ENCODE measurements at places on chromosomes 3 and 15.
A peak's percentile ranks its signal among the peaks of the same experiment; 100 is the strongest.

- DNase-seq: no peak
These were observed 26.7 kb downstream of the PLD1 start for GRCh38 chr3:171783626-171784025.

DNA sequence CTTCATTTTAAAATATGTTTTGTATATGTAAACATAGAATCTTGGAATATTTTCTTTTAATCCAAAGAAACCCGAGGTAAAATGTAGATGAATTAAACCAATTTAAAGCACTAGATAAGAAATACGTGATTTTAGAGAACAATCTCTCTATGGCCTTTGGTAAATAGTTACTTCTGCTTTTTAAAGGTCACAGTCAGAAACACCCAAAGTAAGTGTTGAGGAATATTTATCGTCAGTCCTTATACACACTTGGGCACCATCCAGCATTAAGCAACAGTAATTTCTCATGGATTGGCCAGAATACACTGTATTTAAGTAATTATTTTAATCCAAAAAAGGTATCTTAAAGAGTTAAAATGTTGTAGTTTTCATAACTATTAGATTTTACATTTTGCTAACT, 713.2 kb downstream of the NLGN1 start:
- no peak for DNase-seq

- no peak for DNase-seq
These were observed 6.5 kb downstream of the EPHB3 start for GRCh38 chr3:184567946-184568559.

DNA sequence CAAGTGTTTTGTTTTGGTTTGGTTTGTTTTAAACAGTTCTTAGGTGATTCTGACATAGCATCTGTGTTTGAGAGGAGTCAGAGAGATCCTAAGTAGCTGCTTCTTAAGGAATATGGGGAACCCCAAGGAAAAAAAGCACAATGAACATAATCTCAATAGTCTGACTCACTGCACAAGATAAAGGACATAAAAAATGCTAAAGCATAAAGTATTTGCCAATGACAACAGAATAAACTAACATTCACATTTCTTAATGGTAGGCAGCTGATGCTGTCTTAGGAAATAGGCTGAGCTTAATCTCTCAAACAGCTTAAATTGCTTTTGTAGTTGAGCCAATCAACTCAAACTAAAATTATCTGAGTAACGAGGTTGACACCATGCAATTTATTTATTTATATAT, 2.9 kb downstream of the NCEH1 start:
- no peak for DNase-seq

DNA sequence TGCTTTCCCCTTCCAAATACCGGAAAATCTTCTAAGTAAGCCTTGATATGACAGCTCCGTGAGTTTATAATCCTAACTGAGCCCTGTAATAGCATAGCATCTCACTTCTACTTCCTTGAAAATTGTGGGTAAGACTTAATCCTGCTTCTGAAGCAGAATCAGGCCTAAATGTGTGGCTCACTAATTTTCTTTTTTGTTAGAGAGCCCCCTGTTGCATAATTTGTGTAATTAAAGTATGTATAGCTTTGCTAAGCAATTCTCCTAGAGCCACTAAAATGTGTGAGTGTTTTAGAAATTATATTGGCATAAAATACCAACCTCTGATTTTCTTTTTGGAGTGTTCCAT, 304.4 kb downstream of the FGF12 start:
- DNase-seq: no peak

- no peak for DNase-seq
These were observed 53.4 kb downstream of the RPL39L start for GRCh38 chr3:187085933-187086332.

- DNase-seq: no peak
These were observed 54.8 kb downstream of the ZNF609 start for GRCh38 chr15:64515196-64515595.

DNA sequence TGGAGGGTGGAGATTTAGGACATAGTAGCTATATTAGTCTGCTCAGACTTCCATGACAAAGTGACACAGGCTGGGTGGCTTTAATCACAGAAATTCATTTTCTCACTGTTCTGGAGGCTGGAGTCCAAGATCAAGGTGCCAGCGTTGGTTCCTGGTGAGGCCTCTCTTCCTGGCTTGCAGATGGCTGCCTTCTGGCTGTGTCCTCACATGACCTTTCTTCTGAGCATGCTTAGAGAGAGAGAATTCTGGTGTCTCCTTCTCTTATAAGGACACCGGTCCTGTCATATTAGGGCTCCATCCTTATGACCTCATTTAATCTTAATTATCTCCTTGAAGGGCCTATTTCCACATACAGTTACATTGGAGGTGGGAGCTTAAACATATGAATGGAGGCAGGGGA, 14.9 kb upstream of the SHC4 start:
- DNase-seq: no peak

- no peak for DNase-seq
These were observed 20.5 kb downstream of the BOC start for GRCh38 chr3:113231827-113232253.

GRCh38 chr15:58487041-58487723, 55.4 kb downstream of the LIPC start:
- no peak for DNase-seq

DNA sequence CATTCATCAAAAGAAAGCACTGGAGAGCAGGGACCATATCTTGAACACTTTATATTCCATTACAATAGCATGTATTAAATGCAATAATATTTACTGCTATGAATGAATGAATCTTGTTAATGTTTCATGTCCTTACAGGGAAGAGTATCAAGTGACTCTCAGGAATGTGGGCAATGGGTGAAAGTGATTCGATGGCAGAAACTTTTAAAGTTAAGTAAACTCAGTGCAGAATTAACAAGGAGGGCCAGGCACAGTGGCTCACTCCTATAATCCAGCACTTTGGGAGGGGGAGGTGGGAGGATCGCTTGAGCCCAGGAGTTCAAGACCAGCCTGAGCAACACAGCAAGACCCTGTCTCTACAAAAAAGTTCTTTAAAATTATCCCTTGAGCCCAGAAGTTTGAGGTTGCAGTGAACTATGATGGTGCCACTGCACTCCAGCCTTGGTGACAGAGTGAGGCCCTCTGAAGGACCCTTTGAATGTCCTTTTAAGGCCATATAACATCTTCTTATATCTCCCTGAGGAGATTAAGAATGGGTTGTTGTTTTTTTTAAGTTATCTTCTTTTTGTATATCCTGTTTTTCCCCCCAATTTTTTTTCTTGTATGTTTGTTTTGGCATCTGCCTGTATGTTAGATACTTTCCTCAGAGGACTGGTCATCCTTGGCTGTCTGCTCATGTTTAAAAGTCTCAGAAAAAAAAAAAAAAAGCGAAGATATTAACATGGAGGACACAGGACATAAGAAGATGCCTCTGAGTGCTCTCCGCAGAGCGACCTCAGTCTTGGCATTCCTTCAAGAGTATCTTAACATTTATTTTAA, 9.6 kb upstream of the FSIP1 start:
- no peak for DNase-seq

- DNase-seq: no peak
These were observed 679 bp upstream of the MYD88 start for GRCh38 chr3:38137615-38138348.

DNA sequence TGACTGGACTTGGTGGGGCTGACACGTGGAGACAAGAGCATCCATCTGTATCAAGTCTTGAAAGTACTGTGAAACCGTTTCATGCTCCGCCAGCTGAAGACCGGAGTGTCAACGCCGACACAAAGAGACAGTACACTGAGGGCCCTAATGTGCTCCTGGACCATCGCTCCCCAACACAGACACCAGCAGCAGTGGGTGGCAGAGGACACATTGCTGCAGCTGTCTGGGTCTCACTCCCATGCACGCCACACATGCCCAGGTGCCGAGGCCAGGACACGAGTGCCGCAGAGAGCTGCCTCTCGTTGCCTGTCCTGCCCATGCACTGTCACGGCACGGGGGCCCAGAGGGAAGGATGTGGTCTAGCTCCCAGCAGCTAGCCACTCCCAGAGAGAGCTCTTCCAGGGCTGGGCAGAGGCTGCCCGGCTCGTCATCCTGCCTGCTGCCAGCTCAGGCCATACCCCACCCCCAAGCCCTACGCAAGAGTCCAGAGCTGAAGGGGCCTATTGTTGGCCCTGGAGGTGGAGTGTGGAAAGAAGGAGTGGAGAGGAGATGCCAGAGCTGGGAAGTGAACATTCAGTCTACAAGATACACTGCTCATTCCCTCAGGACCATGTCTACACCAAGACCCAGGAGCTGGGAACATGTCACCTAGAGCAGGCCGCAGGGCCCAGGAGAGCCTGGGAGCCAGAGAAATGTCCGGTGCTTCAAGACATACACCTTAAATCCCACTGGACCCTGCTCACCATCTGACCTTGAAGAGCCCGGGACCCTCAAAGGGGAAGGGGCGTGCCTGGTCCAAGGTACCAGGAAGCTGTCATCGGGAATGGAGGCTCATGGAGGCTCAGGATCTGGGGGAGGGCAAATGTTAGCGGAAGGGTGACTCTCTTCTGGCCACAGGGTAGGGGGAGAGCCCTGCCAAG, 7.7 kb downstream of the TNK2 start:
- DNase-seq: peak; percentile 94

GRCh38 chr15:54082836-54083492, 104.7 kb downstream of the UNC13C start:
- DNase-seq: no peak

DNA sequence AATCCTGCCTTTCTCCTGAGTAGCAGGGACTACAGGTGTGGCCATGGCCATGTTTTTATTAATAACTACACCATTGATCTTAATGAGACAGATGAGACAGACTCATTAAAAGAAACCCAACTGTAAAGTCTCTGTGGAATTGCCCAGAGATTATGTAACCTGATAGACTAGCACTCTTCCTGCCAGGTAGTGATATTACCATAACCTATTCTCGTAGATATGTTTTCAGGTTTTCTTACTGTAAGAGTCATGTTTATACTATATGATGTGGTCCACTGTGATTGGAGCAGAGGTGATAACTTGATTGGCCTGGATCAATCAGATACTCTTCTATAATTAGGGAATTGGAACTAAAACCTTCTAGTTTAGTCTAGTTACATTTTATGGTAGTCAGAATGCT, 93.7 kb downstream of the NFKBIZ start:
- no peak for DNase-seq

GRCh38 chr3:122356402-122356801, 26.6 kb downstream of the MIX23 start:
- no peak for DNase-seq

GRCh38 chr15:64897345-64897985, 14.2 kb upstream of the ANKDD1A start:
- DNase-seq: no peak

GRCh38 chr3:69283496-69283895, 102.4 kb downstream of the FRMD4B start:
- DNase-seq: no peak

- DNase-seq: no peak
These were observed 82.8 kb upstream of the CDV3 start for GRCh38 chr3:133490468-133491351.

DNA sequence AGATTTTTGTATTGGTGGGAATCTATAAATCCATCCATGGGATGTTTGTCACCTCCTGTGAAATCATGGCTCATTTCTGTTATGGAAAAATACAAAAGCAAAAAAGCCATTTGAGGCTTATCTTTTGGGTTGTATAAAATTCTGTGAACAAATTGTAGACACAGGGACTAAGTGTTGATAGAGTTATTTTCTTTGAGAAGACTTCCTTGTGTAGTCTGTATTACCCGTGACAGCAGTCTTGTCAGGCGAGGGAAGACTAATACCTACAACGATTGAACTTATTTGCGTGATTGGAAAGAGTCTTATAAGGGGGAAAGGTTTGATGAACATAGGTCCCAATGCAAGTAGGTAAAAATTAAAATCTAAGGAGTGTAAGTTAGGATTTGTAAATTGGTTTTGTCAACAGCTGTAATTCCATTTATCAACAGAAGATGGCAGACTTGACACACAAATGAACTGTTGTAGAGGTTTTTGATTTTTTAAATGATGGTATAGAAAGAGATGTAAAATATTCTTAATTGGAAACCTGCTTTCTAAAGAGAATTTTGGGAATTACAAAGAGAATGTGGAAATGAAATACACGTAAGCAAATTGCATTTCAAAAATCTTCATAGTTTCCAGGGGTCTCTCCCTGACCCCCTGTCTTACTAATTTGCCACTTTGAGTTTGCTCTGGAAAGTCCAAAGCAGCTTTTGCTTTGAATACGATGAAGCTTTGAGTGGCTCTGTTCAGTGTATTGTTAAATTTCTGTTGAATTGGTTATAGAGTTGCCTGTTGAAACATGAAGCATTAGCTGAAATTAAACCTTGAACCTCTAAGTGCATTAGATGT, 33.2 kb downstream of the SLC25A26 start:
- DNase-seq: peak; percentile 16

- no peak for DNase-seq
These were observed 780.8 kb upstream of the GOLIM4 start for GRCh38 chr3:168876346-168877035.

GRCh38 chr3:131622726-131623125, 120.0 kb upstream of the MRPL3 start:
- no peak for DNase-seq

DNA sequence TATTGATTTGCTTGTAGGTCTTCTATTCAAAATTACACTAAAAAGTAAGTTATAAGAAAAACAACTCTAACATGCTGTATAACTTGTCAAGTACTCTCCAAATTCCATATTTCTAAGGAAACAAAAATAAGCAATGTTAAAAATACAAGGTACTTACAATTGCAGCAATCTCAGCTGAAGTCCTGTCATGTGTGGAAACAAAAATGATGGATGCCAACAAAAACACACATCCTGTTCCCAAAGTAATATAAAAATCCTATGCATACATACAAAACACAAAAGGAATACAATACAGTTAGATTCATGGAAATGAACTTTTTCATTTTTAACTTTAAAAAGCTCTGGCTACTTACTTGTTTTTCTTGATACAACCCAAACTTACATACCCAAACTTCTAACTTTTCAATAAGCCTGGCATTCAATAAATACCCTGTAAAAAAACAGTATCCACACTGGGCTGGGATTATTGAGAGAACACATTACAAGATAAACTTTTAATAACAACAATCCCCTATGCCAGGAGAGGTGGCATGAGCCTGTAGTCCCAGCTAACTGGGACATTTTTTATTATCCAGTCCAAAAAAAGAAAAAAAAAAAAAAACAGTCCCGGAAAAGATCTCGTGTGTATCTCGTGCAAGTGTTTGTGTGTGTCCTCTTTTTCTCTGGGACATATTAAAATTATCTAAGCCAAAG, 14.7 kb downstream of the CMTM6 start:
- no peak for DNase-seq

GRCh38 chr3:113498221-113499005, 16.5 kb downstream of the SPICE1 start:
- DNase-seq: no peak

DNA sequence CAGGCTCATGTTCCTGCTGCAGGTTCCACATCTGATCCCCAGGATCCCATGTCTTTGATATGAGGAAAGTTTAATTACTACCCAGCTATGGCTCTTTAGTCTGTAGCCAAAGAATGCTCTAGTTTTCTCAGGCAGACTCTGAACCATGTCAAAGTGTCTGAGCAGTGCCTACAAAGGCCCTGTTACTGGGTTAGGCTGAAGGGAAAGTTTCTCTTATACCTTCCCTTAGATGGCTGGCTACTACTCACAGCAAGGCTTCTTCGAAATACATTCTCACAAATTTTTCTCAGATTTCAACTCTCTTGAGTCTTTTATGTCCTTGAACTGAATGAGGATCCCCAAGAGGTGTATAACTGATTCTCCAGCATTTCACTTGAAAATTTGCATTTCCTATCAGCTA, 102.4 kb downstream of the NR1D2 start:
- no peak for DNase-seq

Measured in putamen (tissue), 1 donor.